ENCODE measurements at places on chromosomes 13 and 19.
A peak's percentile ranks its signal among the peaks of the same experiment; 100 is the strongest.

- peak; percentile 1 for DNase-seq
These were observed 703 bp downstream of the NEK3 start for GRCh38 chr13:52158629-52159158.

- no peak for DNase-seq
These were observed 51.1 kb downstream of the HS6ST3 start for GRCh38 chr13:96141032-96141431.

GRCh38 chr19:49949742-49950589 is 11.0 kb downstream of the SIGLEC11 start:
- DNase-seq, result no peak

DNA sequence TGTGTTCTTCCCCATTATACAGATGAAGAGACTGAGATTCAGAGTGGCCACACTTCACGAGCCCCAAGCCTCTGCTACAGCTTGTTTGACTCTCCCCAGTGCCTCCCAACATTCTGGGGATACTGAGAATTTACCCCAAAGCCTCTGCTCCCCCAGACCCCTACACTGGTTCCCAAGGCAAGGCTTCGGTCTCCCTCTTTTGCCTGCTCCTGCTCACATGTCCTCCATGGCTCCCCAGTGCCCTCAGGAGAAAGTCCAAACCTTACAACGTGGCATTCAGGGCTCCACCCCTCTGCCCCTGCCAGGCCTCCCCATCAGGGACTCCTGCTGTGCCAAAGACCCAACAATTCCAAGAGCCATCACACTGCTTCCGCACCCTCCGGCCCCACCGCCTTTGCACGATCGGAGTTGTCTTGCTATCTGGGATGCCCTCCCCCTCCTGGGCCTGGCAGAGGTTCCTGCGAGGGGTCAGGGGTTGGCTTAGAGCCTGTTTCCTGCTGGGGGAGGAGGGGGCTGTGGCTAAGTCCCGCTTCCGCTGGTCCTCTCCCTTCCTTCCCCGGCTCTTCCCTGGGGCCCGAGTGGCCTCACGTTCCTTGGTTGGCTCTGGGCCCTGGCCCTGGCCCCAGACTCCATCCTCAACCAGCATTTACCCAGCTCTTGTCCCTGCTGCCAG is 15.4 kb downstream of the GTPBP3 start:
- DNase-seq, result no peak

GRCh38 chr19:41131186-41131585 is 17.0 kb downstream of the CYP2F1 start:
- no peak for DNase-seq

DNA sequence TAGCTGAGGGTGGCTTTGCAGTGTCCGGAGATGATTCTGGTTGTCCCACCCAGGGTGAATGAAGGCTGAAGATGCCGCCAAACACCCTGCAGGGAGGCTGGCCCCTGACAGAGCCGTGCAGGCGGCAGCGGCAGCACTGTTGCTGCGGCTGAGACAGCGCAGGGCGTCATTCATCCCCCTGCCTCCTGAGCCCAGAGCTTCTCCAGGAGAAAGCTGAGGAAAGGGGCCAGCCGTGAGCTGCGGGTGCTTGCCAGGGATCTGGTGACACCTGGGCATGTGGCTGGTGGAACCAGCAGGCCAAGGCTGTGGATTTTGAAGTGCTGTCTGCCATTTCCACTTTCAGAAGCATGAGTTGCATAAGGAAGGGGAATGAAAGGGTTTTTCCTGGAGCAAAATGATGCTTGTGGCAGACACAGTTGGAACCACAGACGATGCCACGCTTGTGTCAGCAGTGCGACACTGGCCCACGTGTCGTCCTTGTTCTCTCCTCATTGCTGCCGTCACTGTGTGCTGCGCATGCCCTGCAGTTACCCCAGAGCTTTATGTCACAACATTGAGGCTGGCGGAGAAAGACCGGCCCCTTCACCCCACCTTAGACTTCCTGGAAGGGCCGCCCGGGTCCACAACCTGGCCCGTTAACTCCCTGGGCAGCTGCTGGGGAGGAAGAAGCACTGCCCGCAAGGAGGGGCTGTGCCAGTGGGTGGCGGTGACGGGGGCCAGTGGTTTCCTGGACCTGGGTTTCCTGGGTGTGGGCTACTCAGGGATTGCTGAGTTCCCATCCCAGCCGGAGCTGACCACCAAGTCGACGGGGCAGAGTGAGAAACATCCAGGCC is 22.7 kb downstream of the TFDP1 start:
- no peak for DNase-seq

GRCh38 chr19:39971380-39972035 is 543 bp downstream of the PSMC4 start:
- DNase-seq, result no peak

GRCh38 chr13:113811081-113811928 is 52.3 kb downstream of the TMEM255B start:
- no peak for DNase-seq

- DNase-seq, result no peak
These were observed 104.0 kb downstream of the SOX1 start for GRCh38 chr13:112170823-112171569.

- DNase-seq, result no peak
These were observed 6.3 kb downstream of the DACT3 start for GRCh38 chr19:46654621-46655152.

GRCh38 chr19:6074709-6075403 is 35.4 kb downstream of the RFX2 start:
- no peak for DNase-seq

DNA sequence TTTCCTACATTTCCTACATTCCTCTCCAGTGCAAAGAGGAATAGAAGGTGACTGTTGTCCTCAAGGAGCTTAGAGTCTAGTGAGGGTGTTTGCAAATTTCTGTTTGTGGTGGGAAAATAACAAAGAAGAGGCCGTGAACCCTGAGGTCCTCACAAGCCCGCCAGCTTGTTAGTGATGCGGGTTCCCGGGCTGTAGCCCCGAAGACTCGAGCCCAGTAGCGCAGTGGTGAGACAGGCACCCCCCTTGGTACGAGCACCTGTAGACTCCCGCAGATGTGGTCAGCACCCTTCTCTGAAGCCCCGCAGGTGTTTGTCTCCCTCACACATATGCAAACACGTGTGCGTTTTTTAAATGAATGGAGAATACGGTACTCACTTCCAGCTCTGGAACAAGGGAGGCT is 26.5 kb upstream of the SPACA7 start:
- DNase-seq, result no peak

GRCh38 chr13:92963029-92963428 is 263.6 kb upstream of the GPC6 start:
- DNase-seq, result no peak

- DNase-seq, result no peak
These were observed 7.6 kb upstream of the ZNF415 start for GRCh38 chr19:53140351-53140750.

DNA sequence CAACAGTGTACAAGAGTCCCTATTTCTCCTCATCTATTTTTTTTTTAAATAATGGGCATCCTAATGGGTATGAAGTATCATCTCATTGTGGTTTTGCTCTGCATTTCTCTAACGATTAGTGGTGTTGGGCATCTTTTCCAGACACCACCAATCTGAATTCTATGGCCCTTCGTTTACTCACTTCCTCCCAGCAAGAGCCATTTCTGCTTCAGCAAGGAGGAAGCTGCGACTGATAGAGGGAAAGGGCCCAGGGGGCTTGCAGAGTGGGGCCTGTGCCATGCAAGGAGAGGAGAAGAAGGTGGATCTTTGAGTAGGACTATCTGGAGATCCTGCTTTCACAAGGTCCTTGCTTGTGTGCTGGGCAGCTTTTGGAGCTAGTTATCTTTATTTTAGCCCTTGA is 58.0 kb downstream of the USPL1 start:
- no peak for DNase-seq

DNA sequence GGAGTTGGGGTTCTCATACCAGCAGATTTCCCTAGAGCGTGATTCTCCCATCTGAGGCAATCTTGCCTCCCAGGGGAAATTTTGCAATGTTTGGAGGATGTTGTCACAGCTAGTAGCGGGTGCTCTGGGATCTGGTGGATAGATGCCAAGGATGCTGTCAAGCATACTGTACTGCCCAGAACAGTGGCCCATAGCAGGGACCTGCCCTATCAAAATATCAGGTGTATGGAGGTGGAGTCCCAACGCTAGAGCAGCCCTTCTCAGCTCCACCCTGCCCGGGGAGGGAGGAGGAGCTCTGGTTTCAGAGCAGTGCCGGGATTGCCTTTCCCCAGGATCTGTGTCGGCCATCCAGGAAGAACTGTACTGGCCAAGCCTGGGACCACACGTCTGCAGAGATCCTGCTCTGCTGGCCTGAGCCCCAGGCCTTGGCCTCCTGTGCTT is 10.9 kb upstream of the QTRT1 start:
- no peak for DNase-seq

- no peak for DNase-seq
These were observed 524.1 kb upstream of the SLITRK5 start for GRCh38 chr13:87147076-87147475.

DNA sequence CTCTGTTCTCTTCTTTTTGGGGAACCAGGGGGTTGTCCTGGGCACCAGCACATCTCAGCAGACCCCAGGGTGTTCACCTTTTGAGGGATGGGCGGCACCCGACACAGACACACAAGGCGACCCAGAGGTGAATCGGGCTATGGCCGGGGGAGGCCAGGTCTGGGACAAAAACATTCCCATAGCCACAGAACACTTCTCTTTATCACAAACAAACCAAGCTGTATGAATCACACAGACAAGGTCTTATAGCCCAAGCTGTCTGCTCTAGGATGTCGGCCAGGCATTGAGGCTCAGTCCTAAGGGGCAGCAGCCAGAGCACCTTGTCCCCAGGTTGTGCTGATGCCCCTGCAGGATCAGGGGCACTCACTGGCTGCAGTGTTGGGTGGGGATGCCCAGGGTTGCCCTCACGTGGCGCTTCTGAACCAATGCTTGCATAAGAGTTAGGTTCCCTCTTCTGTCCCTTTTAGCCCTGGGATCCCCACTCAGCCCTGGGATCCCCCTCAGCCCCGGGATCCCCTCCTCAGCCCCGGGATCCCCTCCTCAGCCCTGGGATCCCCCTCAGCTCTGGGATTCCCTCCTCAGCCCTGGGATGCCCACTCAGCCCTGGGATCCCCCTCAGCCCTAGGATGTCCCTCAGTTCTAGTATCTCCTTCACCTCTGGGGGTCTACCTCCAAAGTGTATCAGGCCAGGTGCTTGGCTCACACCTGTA is 26.9 kb downstream of the MAU2 start:
- no peak for DNase-seq

GRCh38 chr19:3873151-3873550 is 4.3 kb upstream of the ZFR2 start:
- no peak for DNase-seq

DNA sequence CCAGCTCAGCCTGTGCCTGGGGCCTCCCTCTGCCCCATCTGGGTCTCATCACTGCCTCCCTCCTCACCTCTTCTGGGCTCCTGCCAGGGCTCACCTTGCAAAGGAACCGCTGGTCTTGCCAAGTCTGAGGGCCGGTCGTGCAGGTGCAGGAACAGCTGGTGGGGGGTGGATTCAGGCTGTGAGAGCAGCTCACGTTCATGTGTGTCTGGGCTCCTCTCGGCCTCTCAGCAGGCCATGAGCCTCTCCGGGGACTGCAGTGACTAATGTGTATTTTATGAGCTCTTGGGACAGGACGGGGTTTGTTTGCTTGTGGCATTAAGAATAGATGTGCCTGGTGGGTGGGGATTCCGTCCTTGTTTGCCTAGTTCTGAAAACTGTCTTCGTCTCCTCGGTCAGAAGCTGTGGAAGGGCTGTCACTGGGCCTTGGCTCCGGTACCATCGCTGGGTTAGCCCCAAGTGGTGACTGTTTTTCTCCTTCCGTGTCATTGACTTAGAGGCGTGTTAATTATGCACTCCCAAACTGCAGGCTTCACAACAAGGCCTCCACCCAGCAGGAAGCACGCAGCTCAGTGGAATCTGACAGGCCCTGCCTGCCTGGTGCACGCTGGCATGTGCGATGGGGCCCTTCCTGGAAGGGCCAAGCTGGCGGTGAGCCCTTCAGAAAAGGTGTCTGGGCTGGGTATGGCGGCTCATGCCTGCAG is 77.6 kb downstream of the KDM4B start:
- DNase-seq, result no peak

- DNase-seq, result no peak
These were observed 22.6 kb downstream of the CARS2 start for GRCh38 chr13:110683203-110683883.

DNA sequence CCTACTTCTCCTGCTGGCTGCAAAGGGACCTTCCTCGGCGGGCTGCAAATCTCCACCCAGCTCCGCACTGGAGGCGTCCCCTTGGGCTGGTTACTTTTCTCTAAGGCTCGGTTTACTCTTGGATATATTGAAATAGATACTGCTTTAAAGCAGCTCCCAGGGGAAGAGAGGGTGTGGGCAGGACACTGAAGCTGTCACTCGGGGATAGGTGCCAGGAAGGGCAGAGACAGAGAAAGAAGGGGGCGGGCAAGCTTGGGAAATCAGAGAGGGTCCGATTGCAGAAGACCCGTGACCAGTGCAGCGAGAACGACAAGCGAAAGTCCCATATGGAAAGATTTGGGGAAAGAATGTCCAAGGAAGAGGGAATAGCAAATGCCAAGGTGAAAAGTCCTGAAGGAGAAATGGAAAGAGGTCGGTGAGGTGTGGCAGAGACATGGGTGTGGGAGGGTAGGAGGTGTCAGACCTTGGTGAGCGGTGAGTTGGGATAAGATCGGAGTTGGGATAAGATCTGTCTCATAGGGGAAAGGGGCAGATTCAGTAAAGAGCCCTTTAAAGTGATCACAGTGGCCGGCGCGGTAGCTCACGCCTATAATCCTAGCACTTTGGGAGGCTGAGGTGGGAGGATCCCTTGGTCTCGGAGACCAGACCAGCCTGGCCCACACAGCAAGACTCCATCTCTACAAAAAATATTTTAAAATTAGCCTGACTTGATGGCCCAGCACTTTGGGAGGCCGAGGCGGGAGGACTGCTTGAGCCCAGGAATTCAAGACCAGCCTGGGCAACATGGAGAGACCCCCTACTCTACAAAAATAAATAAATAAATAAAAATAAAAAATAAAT is 618 bp downstream of the THSD8 start:
- DNase-seq, result no peak

DNA sequence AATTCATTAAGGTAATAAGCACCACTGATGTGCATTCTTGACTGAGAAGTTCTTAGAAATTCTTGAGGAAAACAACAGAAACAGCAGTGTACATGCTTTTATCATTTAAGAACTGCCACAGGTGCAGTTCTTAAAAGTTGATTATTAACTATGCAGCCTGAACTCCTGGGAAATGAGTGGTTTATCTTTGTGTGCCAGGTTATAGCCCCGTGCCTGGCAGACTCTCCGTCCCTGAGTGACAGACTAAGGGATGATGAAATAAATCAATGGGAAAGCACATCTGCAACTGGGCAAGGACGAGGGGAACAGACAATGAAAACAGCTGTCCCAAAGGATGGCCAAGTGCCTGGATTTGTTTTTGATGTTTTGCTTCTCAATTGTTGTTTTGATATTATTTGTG is 84.4 kb upstream of the SPATA13 start:
- no peak for DNase-seq

- no peak for DNase-seq
These were observed 5.0 kb downstream of the SIGLEC9 start for GRCh38 chr19:51129716-51130115.

- DNase-seq, result no peak
These were observed 8.9 kb downstream of the ZNF93 start for GRCh38 chr19:19909654-19910053.

All from activated CD4-positive, alpha-beta T cell treated with anti-CD3 and anti-CD28 coated beads for 4 hours (primary cell).